ENCODE measurements at places on chromosomes 5 and 9.
A peak's percentile ranks its signal among the peaks of the same experiment; 100 is the strongest.

DNA sequence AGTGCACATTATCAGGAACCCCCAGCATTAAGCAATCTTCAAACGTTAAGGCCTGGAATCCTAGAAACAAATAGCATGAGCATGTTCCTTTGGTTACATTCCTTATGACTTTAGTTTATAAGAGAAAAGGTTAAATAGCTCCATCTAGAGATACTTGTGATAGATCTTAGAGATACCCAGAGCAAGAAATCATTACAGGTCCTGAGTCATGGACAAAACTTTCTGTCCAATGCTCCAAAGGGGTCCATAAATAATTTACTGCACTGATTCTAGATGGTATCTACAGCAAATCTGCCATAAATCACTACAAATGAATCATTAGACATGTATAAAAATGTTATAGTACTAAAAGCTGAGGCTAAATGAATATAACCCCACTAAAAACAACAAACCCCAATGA, 139.6 kb downstream of the HTR1A start:
- no peak for DNase-seq

DNA sequence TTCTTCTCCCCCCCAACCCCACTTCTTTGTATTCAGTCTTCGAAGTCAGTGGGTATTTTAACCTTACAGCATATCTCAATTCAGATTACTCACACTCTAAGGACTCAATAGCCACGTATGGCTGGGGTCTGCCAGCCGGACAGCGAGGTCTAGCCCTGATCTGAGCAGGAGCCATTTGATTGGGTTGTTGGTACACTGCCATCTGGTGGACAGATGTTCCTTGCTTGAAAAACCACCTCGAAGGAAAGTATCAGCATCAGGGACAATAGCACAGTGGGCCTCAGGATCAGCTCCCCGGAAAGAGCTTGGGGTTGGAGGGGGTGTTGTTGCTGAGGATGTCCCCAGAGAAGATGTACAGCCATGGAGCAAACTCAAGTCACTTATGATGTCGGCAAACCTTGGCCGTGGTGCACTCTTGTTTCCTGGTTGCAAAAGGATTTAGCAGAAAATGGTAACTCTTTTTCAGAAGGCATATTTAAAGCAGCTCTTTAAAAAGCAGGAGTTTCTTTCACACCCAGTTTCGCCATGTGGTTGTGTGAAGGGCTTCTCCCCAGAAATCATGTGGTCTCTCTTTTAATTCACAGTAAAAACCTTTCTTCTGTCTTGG, 31.7 kb upstream of the KCNMB1 start:
- peak; percentile 54 for DNase-seq

DNA sequence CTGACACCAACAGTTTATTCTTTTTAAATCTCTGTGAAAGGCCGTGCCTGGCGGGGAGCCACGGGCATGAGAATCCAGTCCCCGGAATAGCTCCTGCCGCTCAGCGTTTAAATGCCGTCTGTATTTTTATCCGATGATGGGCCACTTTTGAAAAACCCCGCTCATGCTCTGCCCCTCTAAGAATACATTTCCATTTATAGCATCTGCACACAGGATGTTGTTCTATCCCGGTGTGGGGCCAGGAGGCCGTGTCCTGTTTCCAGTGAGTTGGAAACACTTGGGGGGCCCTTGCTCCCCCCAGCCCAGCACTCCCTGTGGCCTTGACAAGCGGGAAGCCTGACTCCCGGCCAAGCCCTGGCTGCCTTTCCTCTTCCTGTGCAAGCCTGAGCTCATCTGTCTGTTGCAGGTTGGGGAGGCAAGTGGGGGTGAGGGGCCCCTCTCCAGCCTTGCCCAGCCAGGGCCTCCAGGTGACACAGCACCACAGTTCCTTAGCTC, 39.0 kb downstream of the ERGIC1 start:
- DNase-seq, result no peak

DNA sequence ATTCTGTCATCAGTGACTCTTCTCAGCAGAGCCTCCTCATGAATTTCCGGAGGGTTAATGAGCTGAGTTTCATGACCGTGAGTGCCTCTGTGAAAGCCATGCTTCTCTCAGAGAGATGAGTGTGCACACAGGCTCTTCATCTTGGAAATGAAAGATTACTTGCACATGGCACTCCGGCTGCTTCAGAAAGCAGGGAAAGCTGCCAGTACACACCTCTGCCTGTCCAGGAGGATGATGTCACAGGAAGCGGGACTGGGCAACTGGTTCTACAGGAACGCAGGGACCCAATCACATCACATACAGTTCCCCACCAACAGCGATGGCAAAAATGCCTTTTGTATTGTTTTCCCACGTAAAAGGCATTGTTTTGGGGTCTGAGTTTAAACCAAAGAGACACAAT, 286.0 kb upstream of the DAP start:
- DNase-seq, result no peak

- no peak for DNase-seq
Observed at GRCh38 chr9:12681620-12682019, 11.6 kb upstream of the TYRP1 start.

DNA sequence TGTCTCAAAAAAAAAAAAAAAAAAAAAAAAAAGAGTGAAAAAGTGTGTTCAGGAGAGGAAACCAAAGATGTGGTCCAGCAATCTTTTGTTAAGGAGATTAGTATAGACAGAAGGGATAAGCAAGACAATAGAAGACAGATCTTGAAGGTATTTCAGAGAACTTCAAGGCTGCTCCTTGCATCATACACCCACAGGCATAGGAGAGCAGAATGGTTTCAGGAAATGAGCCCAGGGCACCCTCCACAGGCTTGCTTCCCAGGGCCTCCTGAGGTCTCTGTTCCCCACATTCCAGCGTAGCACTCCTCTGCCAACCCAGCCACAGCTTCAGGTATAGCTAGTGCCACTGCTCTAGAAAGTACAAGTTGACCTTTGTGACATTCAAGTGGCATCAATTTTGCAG, 65.8 kb downstream of the FSTL4 start:
- no peak for DNase-seq

DNA sequence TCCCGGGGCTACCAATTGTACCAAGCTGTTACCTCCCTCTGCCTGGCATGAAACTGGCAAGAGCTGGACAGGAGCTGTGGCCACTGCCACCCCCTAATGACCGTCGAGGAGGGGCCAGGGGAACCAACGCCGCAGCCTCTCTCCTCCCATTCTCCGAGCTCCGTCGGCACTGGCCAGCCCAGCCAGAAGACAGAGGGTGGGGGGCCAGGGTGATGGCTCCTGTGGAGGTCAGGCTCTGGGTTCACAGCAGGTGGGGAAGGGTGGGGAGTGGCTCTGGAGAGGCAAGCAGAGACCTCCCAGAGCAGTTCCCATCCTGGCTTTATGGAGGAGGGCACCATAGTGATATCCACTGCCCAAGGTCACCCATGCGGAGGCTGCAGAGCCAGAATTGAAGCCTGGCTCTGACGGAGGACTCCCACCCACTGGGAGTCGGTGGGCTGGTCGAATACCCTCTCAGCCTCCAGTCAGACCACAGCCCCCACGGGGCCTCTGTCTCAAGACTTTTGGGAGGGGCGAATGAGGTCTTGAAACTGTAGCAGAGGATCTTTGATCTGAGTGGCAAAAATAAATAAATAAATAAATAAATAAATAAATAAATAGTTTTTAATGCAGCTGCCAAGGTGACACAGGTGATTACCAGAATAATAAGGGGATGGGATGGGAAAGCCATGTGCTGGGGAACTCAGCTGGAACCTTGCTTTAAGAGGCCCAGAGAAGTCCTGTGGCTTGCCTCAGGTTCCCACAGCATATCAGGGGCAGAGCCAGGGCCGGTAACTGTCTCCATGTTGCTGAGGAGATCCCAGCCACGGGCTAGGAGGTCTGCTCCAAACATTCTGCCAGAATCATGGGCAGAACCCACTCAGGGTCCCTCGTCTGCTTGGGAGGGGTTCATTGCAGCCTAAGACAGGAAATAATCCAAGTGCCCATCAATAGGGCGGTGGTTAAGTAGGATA, 42.5 kb upstream of the NEURL1B start:
- DNase-seq, result no peak

- no peak for DNase-seq
Observed at GRCh38 chr9:83209188-83209731, 146.3 kb upstream of the RASEF start.
